ENCODE measurements at places on chromosomes 6 and 20. TPM values are rescaled to one million over a fixed set of nuclear protein-coding genes. Genes with fewer than 3 reads are reported as not detected.

GRCh38 chr6:46648869-46649492, 3.6 kb downstream of the CYP39A1 start:
- no peak for DNase-seq

DNA sequence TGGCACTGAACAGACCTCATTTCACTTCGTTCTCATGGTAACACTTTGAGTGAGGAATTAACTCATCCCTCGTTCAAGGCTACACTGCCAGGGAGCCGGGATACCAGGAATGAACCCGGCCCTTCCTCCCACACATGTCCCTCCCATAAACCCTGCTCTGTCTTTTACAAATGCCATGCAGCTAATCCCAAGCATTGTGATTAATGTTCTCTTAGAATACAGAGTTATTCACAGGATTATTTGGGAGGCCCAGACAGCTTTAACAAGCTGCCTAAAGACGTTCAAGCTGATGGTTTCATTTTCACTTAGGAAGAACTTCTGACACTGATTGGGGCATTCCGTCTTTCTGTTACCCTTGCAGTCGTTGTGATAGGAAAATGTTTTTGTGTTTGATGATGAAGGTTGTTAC, 42.5 kb upstream of the CD83 start:
- DNase-seq = no peak

DNA sequence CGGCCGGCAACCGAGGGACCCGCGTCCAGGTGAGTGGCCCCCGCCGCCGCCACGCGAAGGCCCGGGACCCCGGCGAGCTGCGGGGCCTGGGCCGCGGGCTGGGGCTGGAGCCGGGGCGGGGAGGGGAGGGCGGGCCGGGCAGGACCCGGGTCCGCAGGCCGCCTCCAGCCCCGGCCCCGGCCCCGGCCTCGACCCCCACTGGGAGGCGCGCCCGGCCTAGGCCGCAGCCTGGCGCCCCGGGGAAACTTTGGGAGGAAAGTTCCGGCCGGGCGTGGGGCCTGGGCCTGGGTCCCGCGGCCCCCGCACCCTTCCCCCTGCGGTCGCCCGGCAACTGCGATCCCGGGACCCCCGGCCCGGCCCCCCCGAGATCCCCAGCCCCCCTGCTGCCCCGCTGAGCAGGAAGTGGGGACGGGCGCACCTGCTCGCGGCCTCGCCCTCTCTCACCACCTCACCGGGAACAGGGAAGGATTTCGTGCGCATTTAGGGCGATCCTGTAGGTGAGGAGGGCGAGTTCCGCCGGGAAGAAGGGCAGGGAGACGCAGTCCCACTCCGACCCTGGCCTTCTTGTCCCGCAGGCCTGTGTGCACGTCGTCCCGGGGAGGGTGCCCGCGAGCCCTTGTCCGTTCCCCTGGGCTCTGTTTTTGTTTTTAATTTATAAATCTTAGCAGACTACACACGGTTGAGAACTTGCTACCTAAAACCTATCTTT, 402 bp downstream of the OSBPL2 start:
- no peak for DNase-seq

GRCh38 chr6:71527886-71528285, 239.3 kb downstream of the OGFRL1 start:
- DNase-seq = no peak

SYCP2 gene
- polyA plus RNA-seq = 3.9 TPM

BHLHE23 gene
- polyA plus RNA-seq = not detected

DNA sequence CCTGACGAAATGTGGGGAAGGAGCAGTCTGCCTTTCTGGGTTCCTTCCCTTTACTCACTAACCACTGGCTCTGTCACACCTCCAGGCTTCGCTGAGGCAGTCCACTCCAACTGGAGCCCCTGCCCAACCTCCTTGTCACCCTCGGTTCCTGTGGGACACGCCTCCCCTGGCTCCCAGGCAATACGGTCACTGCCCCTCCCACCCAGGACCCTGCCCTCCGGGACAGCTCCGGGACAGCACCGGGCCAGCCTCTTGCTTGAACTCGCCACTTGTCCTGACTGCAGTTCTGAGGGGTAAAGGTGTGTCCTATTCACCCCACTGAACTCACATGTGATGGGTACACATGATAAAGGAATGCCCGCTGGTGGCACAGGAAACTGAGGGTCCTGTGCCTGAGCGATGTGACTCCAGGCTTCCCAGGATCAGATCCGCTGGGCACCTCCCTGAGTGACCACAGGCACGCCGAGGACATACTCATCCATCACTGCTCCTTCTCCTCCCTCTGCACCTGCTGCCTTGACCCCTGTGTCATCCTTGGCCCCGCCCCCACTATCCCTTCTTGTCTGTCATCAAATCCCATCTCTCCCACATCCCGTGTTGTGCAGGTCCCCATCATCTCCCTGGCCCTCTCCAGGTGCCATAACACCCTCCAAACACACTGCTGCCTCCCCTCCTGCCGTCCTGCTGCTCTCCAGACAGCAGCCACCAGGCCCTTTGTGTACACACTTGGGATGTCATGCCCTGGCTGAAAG, 7.9 kb downstream of the SDCBP2 start:
- no peak for DNase-seq

DNA sequence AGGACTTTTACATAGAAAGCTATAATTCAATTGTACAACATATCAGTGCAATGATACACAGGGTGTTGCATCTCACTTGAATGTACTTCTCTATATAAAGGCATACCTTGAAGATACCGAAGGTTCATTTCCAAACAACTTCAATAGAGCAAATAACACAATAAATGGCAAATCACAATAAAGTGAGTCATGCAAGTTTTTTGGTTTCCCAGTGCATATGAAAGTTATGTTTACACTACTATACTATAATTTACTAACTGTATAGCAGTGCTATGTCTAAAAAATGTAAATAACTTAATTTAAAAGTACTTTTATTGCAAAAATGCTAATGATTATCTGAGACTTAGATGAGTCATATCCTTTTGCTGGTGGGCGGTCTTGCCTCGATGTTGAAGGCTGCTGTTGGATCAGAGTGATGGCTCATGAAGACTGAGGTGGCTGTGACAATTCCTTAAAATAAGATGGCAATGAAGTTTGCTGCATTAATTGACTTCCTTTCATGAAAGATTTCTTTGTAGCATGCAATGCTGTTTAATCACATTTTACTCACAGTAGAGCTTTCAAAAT, 188.8 kb downstream of the TASP1 start:
- DNase-seq = no peak

GRCh38 chr6:2055911-2056310, 189.5 kb downstream of the GMDS start:
- no peak for DNase-seq

- no peak for DNase-seq
Observed at GRCh38 chr6:29107758-29108157, at the start of gene OR2J3. TSS of gene OR2J3 (plus strand) at chr6:29108058. CDS start at chr6:29111891, 3,833 bp downstream.

DNA sequence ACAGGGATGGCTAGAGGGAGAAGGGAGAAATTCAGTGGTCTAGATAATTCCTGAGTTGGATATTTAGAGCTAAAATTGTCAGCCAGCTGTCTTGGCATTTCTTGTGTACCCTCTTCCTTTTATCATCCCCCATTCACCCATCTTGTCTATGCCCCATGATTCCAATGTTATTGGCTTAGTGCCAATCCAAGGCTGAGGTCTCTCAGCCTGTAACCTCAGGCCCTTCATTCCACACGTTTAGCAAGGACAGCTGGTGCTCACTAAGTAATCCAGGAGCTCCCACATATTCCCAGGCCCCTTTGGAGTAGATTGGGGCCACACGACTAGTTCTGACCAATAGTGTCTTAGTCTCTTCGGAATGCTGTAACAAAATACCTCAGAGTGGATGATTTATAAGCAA, 112.4 kb upstream of the ATXN1 start:
- no peak for DNase-seq

DNA sequence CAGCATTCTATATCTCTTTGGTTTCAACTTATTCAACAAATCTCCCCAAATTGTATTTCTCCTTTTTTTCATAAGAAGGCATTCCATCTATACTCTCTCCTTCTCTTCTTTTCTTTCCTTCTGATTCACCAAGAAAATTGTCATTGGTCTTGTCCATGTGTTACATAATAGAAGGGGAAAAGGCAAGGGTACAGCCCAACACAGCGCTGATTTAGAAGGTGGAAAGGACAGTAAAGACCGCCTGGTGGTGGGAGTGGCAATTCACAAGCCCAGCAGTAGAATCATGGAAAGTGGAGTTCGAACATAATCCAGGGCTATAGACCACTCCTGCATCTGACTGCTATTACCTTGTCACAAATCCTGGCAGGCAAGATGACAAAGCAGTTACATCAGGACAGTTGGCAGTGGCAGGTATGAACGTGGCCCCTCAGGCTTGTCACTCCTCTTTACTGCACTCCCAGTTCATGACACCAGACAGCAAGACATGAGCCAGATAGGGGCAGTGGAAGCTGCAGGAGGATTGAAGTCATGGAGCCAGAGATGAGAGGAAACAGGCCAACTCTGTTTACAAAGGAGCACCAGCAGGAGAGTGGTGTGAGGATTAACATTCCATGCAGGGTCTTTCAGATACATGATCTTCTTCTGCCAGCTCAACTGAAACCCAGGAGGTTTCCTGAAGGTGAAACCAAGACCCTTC, 2.1 kb upstream of the TNFAIP3 start:
- no peak for DNase-seq

- no peak for DNase-seq
Observed at GRCh38 chr6:43014434-43014909, 423 bp downstream of the KLHDC3 start.

DEFB126 gene
- polyA plus RNA-seq = not detected

AVP gene
- polyA plus RNA-seq = not detected

BPIFB1 gene
- polyA plus RNA-seq = not detected

DNA sequence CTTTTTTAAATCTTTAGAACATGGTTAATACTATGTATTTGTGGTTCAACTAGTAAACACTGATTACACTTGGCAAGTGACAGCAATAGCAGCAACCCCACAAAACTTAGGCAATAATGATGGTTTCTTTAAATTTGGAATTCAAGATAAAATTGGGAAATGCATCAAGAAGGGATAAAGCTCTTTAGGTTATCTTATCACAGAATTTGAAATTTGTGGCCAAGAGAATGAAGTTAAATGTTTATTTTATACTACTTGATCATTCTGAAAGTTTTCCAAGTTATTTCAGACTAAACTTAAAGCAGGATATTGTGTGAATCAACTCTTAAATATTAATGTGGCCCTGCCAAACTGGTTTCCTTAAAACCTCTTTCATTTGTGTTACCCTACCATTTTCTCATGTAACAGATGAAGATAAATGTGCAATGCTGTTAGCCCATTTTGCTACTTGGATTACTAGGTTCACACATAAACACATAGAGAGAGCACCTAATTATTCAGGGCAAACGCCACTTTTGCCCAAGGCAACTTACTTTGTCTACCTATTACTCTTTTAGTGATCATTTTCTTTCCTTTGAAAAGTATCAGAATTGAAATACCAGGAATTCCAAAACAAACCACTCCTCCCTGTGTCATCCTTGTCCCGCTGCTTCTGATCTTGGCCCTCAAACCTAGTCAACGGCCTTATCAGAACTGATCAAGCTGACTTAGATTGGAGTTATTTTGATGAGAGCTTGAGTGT, 186.7 kb upstream of the TENT5A start:
- DNase-seq = no peak
